ENCODE measurements at places on chromosomes 7 and 10. TPM values are rescaled to one million over a fixed set of nuclear protein-coding genes. Genes with fewer than 3 reads are reported as not detected.

DNA sequence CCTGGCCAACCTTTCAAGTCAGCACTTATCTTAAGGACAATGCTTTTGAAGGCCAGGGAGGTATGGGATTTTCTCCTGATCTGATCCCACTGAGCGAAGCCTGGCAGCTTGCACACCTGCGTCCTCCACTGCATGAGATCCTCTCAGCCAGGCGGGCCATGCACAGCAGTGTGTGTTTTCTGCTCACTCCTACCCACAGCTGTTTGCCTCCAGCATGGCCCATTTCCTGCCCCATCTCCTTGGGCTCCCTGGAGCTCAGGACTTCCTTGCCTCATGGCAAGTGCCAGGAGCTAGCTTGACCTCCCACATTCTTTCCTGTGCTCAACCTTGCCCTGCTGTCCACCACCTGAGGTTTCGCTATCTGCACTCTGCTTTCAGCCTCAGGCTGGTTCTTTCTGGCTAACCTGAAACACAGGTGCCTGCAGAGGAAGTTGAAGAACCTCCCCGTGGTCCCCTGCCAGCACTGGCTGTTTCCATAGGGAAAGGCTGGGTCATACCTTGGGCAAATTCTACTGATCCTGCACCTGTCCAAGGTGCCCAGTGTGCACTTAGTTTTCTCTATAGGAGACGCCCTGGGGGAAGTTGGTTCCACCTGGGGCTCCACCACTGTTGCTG is 43.9 kb upstream of the EEPD1 start:
- DNase-seq = no peak
- H3K4me1 ChIP-seq = no peaks in the 10 kb centered on the region
- H3K27me3 ChIP-seq = no peaks in the 10 kb centered on the region
- no peak overlapping the region for H3K4me3 ChIP-seq
- no peaks in the 10 kb centered on the region for H3K36me3 ChIP-seq

- H3K36me3 ChIP-seq = no peaks in the 10 kb centered on the region
- no peaks in the 10 kb centered on the region for H3K27me3 ChIP-seq
- no peak overlapping the region for H3K4me3 ChIP-seq
- no peaks in the 10 kb centered on the region for H3K4me1 ChIP-seq
These were observed 14.6 kb upstream of the GPER1 start for GRCh38 chr7:1073142-1073977.

DNA sequence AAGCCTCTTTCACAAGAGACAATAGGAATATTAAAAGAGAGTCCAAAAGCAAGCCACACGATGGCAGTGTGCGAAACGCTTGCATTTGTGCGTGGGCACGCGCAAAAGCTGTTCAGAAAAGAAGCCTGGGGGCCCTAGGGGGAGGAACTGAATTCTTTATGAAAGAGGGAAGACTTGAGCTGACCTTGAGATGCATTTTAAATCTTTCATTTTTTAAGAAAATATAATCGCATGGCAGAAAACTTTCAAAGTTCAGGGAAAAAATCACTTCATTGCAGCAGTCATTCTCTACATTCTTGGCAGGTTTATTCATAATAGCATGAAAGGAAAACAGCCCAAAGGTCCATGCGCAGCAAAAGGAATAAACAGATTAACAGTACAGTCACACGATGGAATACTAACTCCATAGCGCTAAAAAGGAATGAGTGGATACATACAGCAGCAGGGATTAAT is 206.5 kb upstream of the PRKCQ start:
- no peak for DNase-seq
- no peaks in the 10 kb centered on the region for H3K4me1 ChIP-seq
- H3K27me3 ChIP-seq = peaks cover 37% of the 10 kb centered on the region
- H3K36me3 ChIP-seq = no peaks in the 10 kb centered on the region
- no peak overlapping the region for H3K4me3 ChIP-seq
- H3K27ac ChIP-seq = no peak overlapping the region

DNA sequence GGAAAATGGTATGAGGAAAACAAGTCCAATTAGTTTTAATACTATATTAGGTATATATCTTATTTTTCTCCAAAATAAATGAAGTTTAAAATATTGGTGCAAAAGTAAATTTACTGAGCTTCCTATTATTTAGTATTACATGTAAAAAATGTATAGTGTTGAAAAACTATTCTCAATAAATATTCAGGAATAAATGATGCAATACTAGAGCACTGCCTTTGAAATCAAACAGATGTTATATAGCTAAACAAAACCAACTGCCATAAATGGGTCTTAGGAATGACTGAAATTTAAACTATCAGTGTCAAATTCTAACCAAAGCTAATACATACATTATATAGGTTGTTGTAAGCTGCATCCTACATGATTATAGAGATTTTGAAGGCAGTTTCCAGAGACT is 1434.0 kb upstream of the LRRTM3 start:
- H3K36me3 ChIP-seq = no peaks in the 10 kb centered on the region
- no peak overlapping the region for H3K27ac ChIP-seq
- no peak overlapping the region for H3K4me3 ChIP-seq
- DNase-seq = no peak
- H3K4me1 ChIP-seq = no peaks in the 10 kb centered on the region
- no peaks in the 10 kb centered on the region for H3K27me3 ChIP-seq

GRCh38 chr10:128221807-128222206 is 95.6 kb upstream of the MKI67 start:
- H3K27ac ChIP-seq = no peak overlapping the region
- 0 out of 2 replicates have a peak, but pooled peaks cover 10% of the 10 kb centered on the region for H3K27me3 ChIP-seq
- H3K4me3 ChIP-seq = no peak overlapping the region

- H3K27ac ChIP-seq = no peak overlapping the region
- no peak for DNase-seq
- no peak overlapping the region for H3K4me3 ChIP-seq
- no peaks in the 10 kb centered on the region for H3K27me3 ChIP-seq
- H3K36me3 ChIP-seq = no peaks in the 10 kb centered on the region
These were observed 237.1 kb downstream of the COBL start for GRCh38 chr7:51079494-51079893.

- no peaks in the 10 kb centered on the region for H3K36me3 ChIP-seq
- no peaks in the 10 kb centered on the region for H3K4me1 ChIP-seq
- DNase-seq = peak; percentile 16
- H3K27me3 ChIP-seq = no peaks in the 10 kb centered on the region
- H3K4me3 ChIP-seq = no peak overlapping the region
These were observed 163.6 kb downstream of the PIP4K2A start for GRCh38 chr10:22550732-22551131.

DNA sequence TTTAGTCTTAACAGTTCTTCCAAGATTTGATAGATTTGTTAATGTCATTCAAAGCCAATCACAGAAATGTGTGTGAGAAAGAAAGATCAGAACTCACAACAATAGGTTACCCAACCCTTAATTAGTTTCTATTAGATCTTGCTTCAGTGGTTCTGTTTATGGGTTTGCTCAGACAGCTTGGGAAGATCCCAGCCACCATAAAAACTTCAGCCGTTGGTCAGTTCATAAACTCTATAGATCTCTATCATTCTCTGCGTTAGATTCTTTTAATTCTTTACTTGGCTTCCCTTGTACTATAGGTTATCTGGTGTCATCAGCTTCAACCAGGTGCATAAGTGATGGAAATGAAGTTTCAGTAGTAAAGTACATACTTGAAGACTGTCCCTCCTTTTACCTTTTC is 54.4 kb downstream of the ZNF277 start:
- no peaks in the 10 kb centered on the region for H3K27me3 ChIP-seq
- no peak overlapping the region for H3K27ac ChIP-seq
- H3K36me3 ChIP-seq = no peaks in the 10 kb centered on the region

- no peaks in the 10 kb centered on the region for H3K36me3 ChIP-seq
- no peaks in the 10 kb centered on the region for H3K4me1 ChIP-seq
- no peak overlapping the region for H3K4me3 ChIP-seq
- H3K27ac ChIP-seq = no peak overlapping the region
These were observed 166.0 kb upstream of the ANK3 start for GRCh38 chr10:60555700-60556099.

- H3K27ac ChIP-seq = no peak overlapping the region
- no peaks in the 10 kb centered on the region for H3K4me1 ChIP-seq
- no peak for DNase-seq
These were observed 25.4 kb upstream of the GPAM start for GRCh38 chr10:112208997-112209396.

- peaks cover 20% of the 10 kb centered on the region for H3K27me3 ChIP-seq
- no peaks in the 10 kb centered on the region for H3K36me3 ChIP-seq
- no peak for DNase-seq
These were observed 552.3 kb downstream of the PTPRN2 start for GRCh38 chr7:158035343-158035742.

DNA sequence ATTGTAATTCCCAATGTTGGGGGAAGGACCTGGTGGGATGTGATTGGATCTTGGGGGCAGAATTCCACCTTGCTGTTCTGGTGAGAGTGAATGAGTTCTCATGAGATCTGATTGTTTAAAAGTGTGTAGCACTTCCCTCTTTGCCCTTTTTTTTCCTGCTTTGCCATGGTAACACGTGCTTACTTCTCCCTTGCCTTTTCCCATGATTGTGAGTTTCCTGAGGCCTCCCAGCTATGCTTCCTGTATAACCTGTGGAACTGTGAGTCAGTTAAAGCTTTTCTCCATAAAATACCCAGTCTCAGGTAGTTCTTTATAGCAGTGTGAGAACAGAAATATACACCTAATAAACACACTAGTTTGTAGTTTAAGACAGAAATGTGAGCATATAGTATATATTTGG is 166.8 kb upstream of the MAGI2 start:
- H3K27me3 ChIP-seq = no peaks in the 10 kb centered on the region
- DNase-seq = no peak
- no peaks in the 10 kb centered on the region for H3K4me1 ChIP-seq
- no peak overlapping the region for H3K27ac ChIP-seq

DNA sequence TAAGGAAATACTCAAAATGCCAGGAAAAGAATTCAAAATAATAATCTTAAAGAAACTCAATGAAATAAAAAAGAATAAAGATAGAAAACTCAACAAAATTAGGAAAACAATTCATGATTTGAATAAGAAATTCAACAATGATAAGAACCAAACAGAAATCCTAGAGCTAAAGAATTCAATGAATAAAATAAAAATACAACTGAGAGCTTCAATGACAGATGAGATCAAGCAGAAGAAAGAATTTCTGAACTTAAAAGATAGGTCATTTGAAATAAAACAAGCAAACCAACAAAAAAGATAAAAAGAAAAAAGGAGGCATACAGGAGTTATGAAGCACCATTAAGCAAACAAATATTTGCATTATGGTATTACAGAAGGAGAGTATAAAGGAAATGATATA is 5.6 kb upstream of the AKR1B1 start:
- no peaks in the 10 kb centered on the region for H3K27me3 ChIP-seq
- no peaks in the 10 kb centered on the region for H3K36me3 ChIP-seq
- peaks cover 12% of the 10 kb centered on the region for H3K4me1 ChIP-seq
- no peak overlapping the region for H3K27ac ChIP-seq
- H3K4me3 ChIP-seq = no peak overlapping the region
- no peak for DNase-seq

- no peaks in the 10 kb centered on the region for H3K36me3 ChIP-seq
- DNase-seq = no peak
- H3K27ac ChIP-seq = no peak overlapping the region
- H3K27me3 ChIP-seq = no peaks in the 10 kb centered on the region
- no peaks in the 10 kb centered on the region for H3K4me1 ChIP-seq
- H3K4me3 ChIP-seq = no peak overlapping the region
These were observed 143.4 kb downstream of the VPS50 start for GRCh38 chr7:93375603-93376002.

GRCh38 chr7:1664711-1665548 is 5.1 kb upstream of the ELFN1 start:
- no peak overlapping the region for H3K27ac ChIP-seq

- no peaks in the 10 kb centered on the region for H3K4me1 ChIP-seq
- H3K4me3 ChIP-seq = no peak overlapping the region
- no peak overlapping the region for H3K27ac ChIP-seq
- no peaks in the 10 kb centered on the region for H3K27me3 ChIP-seq
- DNase-seq = peak; percentile 15
These were observed 14.0 kb downstream of the LRGUK start for GRCh38 chr7:134140889-134141867.

DNA sequence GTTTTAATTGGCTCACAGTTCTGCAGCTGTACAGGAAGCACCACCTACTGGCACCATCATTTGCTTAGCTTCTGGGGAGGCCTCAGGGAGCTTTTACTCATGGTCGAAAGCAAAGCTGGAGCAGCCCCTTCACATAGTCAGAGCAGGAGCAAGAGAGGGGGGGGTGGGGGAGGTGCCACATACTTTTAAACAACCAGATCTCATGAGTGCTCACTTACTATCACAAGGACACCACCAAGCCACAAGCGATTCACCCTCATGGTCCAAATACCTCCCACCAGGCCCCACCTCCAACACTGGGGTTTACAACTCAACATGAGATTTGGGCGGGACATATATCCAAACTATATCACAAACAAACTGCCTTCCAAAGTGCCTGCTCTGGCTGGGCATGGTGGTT is 31.7 kb upstream of the SLC18A3 start:
- no peaks in the 10 kb centered on the region for H3K36me3 ChIP-seq
- H3K4me3 ChIP-seq = no peak overlapping the region
- no peak for DNase-seq
- no peaks in the 10 kb centered on the region for H3K27me3 ChIP-seq
- no peaks in the 10 kb centered on the region for H3K4me1 ChIP-seq
- no peak overlapping the region for H3K27ac ChIP-seq

DNA sequence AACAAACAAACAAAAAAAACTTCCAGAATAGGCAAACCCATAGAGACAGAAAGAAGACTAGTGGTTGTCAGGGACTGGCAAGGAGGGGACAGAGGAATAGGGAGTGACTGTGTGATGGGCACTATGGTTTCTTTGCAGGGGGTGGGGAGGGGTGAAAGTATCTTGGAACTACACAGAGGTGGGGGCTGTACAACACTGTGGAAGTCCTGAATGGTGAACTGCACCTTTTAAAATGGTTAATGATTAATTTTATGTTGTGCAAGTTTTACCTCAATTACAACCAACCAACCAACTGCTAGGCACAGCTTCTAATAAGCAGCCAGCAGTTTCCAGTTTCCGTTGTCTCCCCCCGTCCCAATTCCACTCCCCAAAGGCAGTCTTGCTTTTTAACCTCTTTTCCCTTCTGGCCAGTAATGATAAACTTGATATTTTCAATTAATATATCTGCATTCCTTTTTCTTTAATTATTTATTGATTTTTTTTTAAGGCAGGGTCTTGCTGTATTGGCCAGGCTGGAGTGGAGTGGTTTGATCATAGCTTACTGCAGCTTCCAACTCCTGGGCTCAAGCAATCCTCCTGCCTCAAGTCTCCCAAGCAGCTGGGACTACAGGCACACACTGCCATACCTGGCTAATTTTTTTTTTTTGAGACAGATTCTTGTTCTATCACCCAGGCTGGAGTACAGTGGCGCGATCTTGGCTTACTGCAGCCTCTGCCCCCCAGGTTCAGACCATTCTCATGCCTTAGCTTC is 46.8 kb downstream of the HIP1 start:
- H3K36me3 ChIP-seq = no peaks in the 10 kb centered on the region
- no peak overlapping the region for H3K4me3 ChIP-seq
- no peak for DNase-seq
- no peaks in the 10 kb centered on the region for H3K4me1 ChIP-seq
- no peaks in the 10 kb centered on the region for H3K27me3 ChIP-seq
- H3K27ac ChIP-seq = no peak overlapping the region

The HYCC1 gene
- 23.5 TPM for total RNA-seq

The CFAP58 gene
- total RNA-seq = 0.91 TPM

The FFAR4 gene
- total RNA-seq = not detected

The EIF5AL1 gene
- 5.6 TPM for total RNA-seq

Measured in HCT116 (cell line).